ENCODE measurements at places on chromosomes 12 and 14. TPM values are rescaled to one million over a fixed set of nuclear protein-coding genes. Genes with fewer than 3 reads are reported as not detected.

Gene CIROP
- total RNA-seq: under 0.01 TPM

Gene CARMIL3
- under 0.01 TPM for total RNA-seq

Gene COCH
- 0.14 TPM for total RNA-seq

Gene CSRNP2
- 15.0 TPM for total RNA-seq

Gene ARHGAP9
- total RNA-seq: 0.28 TPM

Gene ACSS3
- total RNA-seq: 22.3 TPM

Gene ACRBP
- total RNA-seq: 0.28 TPM

Gene RBP5
- total RNA-seq: not detected
